Stimulated activated CD8-positive, alpha-beta memory T cell treated with anti-CD3 and anti-CD28 coated beads, Interleukin-2, amount 100 ng/mL, for 48 hours (primary cell): ENCODE measurements at places on chromosomes 5 and 9.

- no peak for DNase-seq
Observed at GRCh38 chr5:55234121-55234700, 803 bp upstream of the CCNO start.

- DNase-seq: no peak
Observed at GRCh38 chr5:155929112-155929511, 397.9 kb upstream of the SGCD start.

- no peak for DNase-seq
Observed at GRCh38 chr5:75433814-75434506, 77.5 kb downstream of the CERT1 start.

GRCh38 chr9:127878001-127878651, 651 bp upstream of the AK1 start:
- DNase-seq: no peak

DNA sequence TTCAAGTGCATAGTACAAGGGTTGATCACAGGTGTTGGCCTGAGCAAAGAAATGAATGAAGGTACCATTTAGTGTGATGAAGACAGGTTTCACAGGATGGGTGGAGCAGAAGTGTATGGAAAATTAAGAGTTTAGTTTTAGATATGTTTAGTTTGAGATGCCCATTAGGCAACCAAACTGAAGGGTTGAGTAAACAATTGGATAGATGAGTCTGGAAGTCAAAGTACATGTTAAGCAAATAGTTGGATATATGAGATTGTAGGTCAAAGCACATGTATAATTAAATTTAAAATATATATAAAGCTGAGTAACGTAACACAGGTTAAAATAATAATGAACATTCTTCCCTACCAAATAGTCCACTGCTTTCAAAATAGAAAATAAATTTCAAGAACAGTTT, 237.1 kb upstream of the PCSK5 start:
- no peak for DNase-seq

GRCh38 chr5:88883836-88884607, 1.0 kb upstream of the MEF2C start:
- no peak for DNase-seq

- DNase-seq: no peak
Observed at GRCh38 chr5:180658774-180659564, 9.6 kb upstream of the FLT4 start.

GRCh38 chr9:113645227-113645977, 181.9 kb downstream of the RGS3 start:
- no peak for DNase-seq

GRCh38 chr5:123671042-123671441, 159.1 kb downstream of the CSNK1G3 start:
- peak; percentile 5 for DNase-seq

DNA sequence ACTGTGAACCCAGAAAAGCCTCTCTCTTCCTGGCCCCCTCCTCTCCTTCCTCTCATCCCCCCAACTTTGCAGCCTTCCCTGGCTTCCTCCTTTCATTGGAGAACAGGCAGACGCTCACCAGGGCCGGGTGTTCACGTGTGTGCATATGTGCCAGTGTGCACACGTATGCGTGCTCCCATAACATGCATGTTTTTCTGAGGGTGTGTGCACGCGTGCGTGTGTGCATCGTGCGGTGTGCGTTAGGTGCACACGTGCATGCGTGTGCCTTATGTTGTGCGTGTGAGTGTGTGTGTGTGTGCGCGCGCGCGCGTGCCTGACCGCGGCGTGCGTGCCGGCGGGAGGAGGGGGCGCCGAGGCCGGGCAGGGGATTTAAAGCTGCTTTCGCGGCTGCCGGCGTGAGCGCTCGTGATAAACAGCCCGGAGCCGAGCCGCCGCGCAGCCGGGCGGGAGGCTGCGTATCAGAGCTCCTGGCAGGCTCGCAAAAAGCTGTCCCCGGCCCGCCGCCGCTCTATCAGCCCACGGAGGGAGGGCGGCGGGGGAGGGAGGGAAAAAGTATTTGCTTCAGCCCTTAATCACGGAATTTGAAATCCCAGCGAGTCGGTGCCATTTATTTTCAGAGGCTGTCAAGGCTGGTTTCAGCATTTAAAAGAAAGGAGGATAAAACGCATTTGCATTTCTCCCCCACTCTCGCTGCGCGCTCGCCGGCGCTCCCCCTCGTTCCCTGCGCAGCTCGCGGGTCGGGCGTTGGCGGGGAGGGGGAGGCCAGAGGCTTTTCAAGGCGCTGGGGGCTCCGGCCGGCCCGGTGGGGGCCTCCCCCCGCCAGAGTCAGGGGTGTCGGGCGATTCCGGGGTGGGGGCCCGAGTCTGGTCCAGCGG, 183.9 kb downstream of the C9orf50 start:
- DNase-seq: no peak

DNA sequence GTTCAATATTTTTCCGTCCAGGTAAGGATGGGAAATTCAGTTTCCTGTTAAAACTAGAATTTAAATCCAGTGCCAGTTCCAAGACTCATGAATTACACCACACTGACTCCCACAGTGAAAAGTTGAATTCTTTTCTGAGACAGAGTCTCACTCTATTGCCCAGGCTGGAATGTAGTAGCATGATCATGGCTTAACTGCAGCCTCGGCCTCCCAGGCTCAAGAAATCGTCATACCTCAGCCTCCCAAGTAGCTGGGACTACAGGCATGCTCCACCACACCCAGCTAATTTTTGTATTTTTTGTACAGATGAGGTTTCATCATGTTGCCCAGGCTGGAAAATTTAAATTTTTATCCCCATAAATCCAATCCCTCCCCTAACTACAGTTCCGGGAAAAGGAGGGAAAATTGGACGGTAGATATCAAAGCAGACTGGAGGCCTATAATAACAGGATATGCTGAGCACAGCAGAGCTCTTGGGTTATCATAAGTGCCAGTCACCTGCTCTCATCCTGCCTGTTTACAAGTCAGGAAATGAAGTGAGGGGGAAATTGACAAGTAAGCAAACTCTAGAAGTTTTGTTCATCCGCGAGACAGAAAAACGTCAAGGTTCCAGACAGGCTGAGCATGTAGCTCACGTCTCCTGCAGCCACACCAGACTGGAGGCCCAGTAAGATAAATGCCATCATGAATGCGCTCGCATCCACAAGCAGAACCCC, 105.7 kb downstream of the UGCG start:
- no peak for DNase-seq

DNA sequence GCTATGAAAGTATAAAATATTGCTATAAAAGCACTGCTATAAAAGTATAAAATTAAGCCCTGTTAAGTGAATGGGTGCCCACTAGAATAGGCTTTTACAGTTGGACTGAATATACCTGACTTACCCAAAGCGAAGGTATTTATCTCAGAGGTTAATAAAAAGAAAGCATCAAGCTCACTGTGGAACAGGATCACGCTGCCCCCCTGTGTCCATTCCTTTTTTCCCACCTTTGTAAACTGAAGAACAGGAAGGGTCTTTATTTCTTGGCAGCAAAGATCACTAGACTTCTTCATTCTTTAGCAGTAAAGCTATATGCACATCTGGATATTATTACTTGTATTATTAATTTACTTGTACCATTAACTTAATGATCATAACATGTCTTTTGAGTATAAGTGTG, 22.1 kb upstream of the PLPP6 start:
- DNase-seq: no peak

GRCh38 chr5:146751781-146752401, 126.7 kb downstream of the PPP2R2B start:
- DNase-seq: peak; percentile 36

GRCh38 chr9:95839012-95839411, 36.5 kb upstream of the ERCC6L2 start:
- DNase-seq: no peak

DNA sequence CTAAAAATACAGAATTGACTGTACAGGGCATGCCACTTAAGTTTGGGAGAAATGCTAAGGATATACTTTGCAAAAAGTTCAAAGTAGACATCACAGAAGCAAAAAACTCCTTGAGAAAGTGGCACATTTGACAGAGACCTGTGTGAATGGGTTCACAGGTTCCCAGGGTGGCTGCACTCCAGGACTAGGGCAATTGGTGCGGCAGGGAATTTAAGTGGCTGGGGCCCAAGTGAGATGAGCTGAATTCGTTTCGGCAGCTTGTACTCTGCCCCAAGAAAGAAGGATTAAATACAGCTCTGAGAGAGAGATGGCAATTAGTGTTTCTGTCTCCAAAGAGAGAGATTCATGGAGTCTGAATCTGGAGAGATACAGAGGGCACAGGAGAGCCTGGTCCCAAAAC, 280.1 kb downstream of the FBXL17 start:
- DNase-seq: no peak

DNA sequence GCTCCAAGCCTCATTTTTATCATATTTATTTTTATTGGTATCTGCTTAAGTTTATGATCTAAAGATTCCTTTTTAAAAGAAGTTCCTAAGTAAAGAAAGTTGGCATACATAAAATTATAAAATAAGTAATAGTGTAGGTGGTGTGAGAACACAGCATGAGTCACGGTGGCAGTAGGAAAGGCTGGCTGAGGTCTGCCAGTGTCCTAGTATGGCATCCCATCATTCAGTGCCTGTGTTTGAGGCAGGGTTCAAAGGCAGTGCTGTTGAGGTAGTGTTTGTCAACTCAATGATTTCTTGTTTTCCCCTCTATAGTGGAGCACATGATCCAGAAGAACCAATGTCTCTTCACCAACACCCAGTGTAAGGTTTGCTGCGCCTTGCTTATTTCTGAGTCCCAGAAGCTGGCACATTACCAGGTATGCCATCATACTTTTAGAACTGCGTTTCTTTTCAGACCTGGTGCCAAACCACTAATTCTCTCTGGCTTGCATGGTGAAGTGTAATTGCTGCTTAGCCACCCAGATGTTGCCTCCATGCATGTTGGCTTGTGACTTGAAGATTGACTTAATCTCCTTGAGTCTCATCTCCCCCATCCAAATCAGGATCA, 18.4 kb downstream of the ZNF346 start:
- no peak for DNase-seq

GRCh38 chr9:92236915-92237314, 56.6 kb downstream of the IARS1 start:
- DNase-seq: no peak

GRCh38 chr9:6833518-6834192, 75.9 kb downstream of the KDM4C start:
- DNase-seq: no peak
